ENCODE measurements at places on chromosomes 16 and 17. TPM values are rescaled to one million over a fixed set of nuclear protein-coding genes. Genes with fewer than 3 reads are reported as not detected.

The CCL14 gene
- total RNA-seq, result 32.7 TPM

The GPR179 gene
- not detected for total RNA-seq

The MNT gene
- total RNA-seq, result 8.2 TPM

The HS3ST3B1 gene
- total RNA-seq, result under 0.01 TPM

The SULT1A2 gene
- not detected for total RNA-seq

The HEATR9 gene
- total RNA-seq, result not detected

The GP2 gene
- total RNA-seq, result not detected

The SEZ6L2 gene
- 0.67 TPM for total RNA-seq

The LPCAT2 gene
- 46.7 TPM for total RNA-seq

The TBX21 gene
- total RNA-seq, result not detected

The MARVELD3 gene
- total RNA-seq, result not detected

The GGNBP2 gene
- total RNA-seq, result 45.4 TPM

The C17orf50 gene
- not detected for total RNA-seq

The MILR1 gene
- total RNA-seq, result 7.5 TPM

The PRSS27 gene
- total RNA-seq, result 1.1 TPM

The SLFN14 gene
- under 0.01 TPM for total RNA-seq

The APOH gene
- total RNA-seq, result not detected

The AOC2 gene
- total RNA-seq, result 1.9 TPM

The SLC35B1 gene
- total RNA-seq, result 84.1 TPM

The CDK5R1 gene
- total RNA-seq, result 2.4 TPM

The CD300C gene
- not detected for total RNA-seq

The CD300LB gene
- total RNA-seq, result not detected

The KRTAP16-1 gene
- not detected for total RNA-seq

The C17orf113 gene
- total RNA-seq, result 0.33 TPM

The KPNA2 gene
- 162 TPM for total RNA-seq

The PRKCB gene
- under 0.01 TPM for total RNA-seq

The PPY gene
- not detected for total RNA-seq

The MFSD6L gene
- not detected for total RNA-seq

The NXN gene
- 61.4 TPM for total RNA-seq

The PERCC1 gene
- 0.19 TPM for total RNA-seq

The TP53TG3F gene
- total RNA-seq, result not detected

The IGSF6 gene
- total RNA-seq, result not detected

The GLTPD2 gene
- total RNA-seq, result not detected

The RNF167 gene
- 39.5 TPM for total RNA-seq

The SPATA22 gene
- not detected for total RNA-seq

The FGF11 gene
- 0.65 TPM for total RNA-seq

The DHX58 gene
- total RNA-seq, result 3.4 TPM

The SLC16A5 gene
- total RNA-seq, result 23.8 TPM

The BAIAP3 gene
- total RNA-seq, result 0.67 TPM

The CPNE7 gene
- 7.8 TPM for total RNA-seq

The CCL17 gene
- total RNA-seq, result not detected

The ITGAL gene
- not detected for total RNA-seq

The IRX6 gene
- not detected for total RNA-seq

The TP53TG3C gene
- not detected for total RNA-seq

Data from vein endothelial cell (primary cell).